ENCODE measurements at places on chromosomes 1 and 21.
A peak's percentile ranks its signal among the peaks of the same experiment; 100 is the strongest.

- DNase-seq = no peak
Measured at GRCh38 chr1:181213056-181213455, 124.6 kb downstream of the IER5 start.

DNA sequence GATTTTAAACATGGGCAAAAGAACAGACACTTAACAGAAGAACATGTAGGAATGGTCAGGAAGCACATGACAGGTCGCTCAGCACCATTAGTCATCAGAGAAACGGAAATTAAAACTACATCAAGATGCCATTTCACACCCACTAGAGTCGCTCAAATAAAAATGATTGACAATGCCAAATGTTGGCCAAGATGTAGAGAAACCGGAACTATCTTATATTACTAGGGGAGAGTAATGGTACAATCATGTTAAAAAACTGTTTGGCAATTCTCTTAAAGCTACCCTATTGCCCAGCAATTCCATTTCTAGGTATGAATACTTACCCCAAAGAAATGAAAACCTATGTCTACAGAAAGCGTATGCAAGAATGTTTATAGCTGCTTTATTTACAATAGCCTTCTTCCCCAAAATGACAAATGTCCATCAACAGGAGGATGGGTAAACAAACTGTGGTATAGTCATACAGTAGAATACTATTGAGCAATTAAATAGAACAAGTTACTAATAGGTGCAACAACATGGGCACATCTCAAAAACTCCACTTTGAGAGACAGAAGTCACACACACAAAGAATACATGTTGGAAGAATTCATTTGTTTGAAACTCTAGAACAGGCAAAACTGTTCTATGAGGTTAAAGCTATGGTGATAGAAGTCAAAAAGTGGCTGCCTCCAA, 92.8 kb downstream of the ETS2 start:
- DNase-seq = no peak

GRCh38 chr1:156517748-156518147, 17.2 kb upstream of the MEF2D start:
- peak; percentile 22 for DNase-seq

DNA sequence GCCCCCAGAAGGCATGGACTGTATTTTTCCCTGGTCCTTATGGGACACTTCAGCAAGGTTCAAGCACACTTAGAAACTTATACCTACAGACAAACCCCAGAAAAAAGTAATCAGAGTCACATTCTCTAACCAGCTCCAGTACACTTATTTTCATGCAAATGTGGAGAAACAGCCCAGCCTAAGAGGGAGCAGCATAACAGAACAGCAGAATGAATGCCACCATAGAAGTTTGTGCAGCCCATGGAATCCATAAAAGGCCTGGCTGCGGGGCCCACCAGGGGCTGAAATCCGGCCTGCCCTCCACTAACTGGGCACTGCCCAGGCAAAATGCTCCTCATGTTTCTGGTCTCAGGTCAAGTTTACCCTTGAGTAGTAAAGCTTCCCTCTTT, 60.4 kb upstream of the ATP1A1 start:
- DNase-seq = no peak

- peak; percentile 54 for DNase-seq
Measured at GRCh38 chr1:185595835-185596667, 138.1 kb upstream of the HMCN1 start.

Data from mesenchymal stem cell (in vitro differentiated cells and primary cell).